ENCODE measurements at places on chromosomes 13 and 19.

DNA sequence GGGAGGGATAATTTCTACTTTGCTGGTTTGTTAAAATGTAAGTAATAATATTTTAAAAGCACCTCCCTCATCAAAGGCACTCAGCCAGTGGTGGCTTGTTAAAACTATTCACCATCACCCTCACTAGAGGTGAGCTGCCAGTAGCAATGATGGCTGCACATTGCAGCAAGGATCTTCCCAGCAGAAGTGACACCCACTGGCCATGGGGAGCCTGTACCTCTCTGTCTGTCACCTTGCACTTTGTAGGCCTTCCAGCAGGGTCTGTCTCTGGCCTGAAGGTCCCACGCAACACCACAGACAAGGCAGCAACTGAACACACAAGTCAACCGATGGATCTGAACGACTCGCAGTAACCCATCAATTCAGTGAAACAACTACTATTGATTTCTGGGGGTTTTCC is 47.3 kb upstream of the C13orf42 start:
- DNase-seq: no peak

DNA sequence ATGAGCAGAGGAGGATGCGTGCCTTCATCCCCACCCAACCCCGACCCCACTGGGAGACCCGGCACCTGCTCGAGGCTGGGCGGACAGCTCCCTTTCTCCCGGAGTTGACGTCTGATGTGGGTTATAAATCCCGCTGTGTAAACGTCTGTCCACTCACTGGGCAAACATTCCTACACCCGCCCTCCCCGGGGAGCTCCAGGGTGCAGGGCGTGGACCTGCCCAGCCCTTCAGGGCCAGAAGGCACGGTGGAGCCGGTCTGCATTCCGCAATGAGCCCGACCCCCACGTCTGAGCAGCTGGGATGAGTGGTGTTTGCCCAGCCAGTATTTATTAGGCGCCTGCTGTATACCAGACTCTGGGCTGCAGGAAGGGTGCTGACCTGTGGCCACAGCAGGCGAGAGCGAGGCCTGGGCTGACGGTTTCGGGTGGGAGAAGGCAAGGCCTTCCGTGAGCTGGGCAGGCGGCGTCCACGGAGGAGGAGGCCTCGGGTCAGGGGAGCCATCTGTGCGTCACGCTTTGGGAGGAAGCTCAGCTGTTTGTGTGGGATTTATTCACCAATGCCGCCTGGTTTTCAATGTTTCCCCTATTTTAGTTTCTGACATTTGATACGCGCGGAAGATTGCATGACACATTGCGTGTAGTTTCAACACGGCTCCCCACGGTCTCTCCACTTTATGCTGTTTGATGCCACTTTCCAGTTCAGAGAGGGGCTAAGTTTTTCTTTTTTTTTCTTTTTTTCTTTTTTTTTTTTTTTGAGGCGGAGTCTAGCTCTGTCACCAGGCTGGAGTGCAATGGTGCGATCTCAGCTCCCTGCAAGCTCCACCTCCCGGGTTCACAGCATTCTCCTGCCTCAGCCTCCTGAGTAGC is 2.0 kb downstream of the MISP start:
- no peak for DNase-seq

- no peak for DNase-seq
These were observed 251.6 kb downstream of the KCTD12 start for GRCh38 chr13:76634431-76635191.

GRCh38 chr13:39108783-39109182 is 70.5 kb downstream of the NHLRC3 start:
- DNase-seq: no peak

DNA sequence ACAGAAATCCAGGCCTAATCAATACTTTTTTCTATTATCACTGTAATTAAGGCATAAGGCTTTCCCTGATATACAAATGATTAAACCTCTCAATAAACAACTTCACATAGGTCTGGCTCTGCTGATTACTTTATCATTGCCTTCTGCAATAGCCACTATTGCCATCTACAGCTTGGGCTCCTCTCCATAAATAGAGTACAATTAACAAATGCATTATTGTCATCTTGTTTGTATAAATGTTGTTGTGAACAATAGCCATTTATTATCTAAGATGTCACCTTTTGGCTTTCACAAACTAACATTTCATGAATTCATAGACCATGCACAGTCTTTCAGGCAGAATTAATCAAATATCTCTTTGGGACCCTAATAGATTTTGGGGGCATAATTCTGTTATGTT is 53.3 kb downstream of the NHLRC3 start:
- DNase-seq: no peak

GRCh38 chr13:94343243-94343585 is 136.3 kb downstream of the DCT start:
- DNase-seq: no peak

DNA sequence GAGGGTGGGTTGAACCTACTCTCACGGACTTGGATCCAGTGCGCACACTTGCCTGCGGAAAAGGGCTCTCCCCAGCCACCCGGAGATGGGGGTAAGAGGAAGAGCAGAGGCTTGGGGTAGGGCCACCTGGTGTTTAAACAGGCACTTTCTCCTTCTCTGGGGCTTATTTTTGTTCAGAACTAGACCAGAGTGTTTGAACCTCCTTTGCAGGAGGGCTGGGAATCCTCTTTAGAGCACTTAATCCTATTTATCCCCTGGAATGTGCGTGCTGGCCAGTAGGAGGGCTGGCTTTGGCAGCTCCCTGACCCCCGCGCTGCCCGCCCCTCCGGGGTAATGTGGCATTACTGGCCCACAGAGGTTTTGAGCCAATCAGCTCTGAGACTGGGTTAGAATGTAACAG is 2.0 kb downstream of the RGS9BP start:
- no peak for DNase-seq

DNA sequence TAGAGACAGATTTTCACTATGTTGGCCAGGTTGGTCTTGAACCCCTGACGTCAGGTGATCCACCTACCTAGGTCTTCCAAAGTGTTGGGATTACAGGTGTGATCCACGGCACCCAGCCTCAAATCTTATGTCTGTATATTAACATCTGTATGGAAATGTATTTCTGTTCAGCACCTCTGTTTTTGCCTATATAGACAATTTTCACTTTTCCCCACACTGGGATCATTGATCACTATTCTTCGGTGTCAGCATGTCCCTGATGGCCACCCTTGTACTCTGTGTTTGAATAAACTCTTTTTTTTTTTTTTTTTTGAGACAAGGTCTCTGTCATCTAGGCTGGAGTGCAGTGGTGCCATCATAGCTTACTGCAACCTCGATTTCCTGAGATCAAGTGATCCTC is 3.2 kb upstream of the ZNF627 start:
- DNase-seq: no peak

GRCh38 chr13:45851171-45851921 is at the start of gene SIAH3:
TSS of gene SIAH3 (minus strand) at chr13:45851753. CDS start at chr13:45851629, 124 bp downstream.
- DNase-seq: peak; percentile 48

- DNase-seq: no peak
These were observed 105.9 kb downstream of the AKAP11 start for GRCh38 chr13:42377640-42378382.

- DNase-seq: no peak
These were observed 6.5 kb downstream of the CARS2 start for GRCh38 chr13:110699148-110700145.

GRCh38 chr13:77545626-77546412 is 10.3 kb downstream of the SCEL start:
- no peak for DNase-seq

Data from dorsolateral prefrontal cortex (tissue), 122 donors.